Activated CD4-positive, alpha-beta memory T cell treated with anti-CD3 and anti-CD28 coated beads, Interleukin-2, amount 10 ng/mL, durations not matched to agents 7 days and 5 days (primary cell): ENCODE measurements at places on chromosomes 3 and 15. TPM values are rescaled to one million over a fixed set of nuclear protein-coding genes. Genes with fewer than 3 reads are reported as not detected.

GRCh38 chr3:123089611-123090331, 22.9 kb downstream of the PDIA5 start:
- no peak for DNase-seq

DNA sequence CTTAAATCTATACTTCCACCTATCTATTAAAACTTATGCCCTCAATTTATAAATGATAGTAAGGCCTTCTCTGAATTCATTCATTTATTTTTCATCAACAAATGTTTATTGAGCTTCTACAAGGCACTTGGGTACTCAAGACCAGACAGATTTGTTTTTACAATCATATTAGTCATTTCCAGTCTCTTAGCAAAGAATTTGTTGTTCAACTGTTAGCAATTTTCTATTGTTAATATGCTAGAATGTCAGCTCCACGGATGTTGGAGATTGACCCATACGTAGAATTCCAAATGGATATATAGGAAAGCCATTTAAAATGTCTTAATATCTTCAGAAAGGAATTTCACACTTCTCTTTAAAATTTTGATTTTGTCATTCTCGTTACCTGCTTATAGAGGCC, 36.7 kb downstream of the ZBTB38 start:
- no peak for DNase-seq

DNA sequence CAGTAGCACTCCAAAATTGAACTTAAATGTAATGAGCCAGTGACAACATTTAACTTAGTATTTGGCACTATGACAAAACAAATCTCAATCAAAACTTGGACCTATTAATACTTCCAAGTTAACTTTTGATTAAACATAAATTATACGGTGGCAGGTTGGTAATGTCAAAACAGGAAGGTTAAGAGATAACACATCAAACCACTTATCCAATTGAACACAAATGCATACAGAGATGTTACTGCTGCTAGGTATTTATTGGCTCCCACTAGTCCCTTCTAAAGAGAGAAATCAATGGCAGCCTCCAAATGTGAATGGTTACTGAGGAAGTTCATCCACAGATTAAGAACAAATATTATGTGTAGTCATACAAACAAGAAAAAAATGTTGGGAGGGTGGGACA, 1.8 kb downstream of the GSK3B start:
- no peak for DNase-seq

DNAJC13 gene
- total RNA-seq = 31.0 TPM

DNA sequence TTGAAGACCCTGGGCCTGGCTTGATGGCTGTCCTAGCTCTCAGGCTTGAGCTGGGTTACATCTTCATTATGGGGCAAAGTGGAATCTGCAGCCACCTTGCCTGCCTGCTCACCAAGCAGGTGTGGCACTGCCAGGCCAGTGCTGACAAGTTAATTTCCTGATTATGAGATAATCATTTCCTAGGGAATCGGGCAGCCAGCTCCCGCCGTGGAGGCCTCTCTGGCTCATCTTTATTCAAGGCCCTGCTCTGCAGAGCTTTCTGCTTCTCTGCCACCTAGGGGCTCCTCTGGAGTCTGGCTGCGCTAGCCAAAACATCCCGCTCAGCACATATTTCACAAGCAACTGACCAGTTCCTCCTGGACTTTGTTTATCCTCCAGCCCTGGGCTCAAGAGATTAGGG, 9.9 kb downstream of the LOXL1 start:
- no peak for DNase-seq

GOLGA8S gene
- 0.33 TPM for total RNA-seq

GRCh38 chr15:95940431-95940985, 390.0 kb upstream of the NR2F2 start:
- no peak for DNase-seq

ARL13B gene
- total RNA-seq = 11.0 TPM

DNA sequence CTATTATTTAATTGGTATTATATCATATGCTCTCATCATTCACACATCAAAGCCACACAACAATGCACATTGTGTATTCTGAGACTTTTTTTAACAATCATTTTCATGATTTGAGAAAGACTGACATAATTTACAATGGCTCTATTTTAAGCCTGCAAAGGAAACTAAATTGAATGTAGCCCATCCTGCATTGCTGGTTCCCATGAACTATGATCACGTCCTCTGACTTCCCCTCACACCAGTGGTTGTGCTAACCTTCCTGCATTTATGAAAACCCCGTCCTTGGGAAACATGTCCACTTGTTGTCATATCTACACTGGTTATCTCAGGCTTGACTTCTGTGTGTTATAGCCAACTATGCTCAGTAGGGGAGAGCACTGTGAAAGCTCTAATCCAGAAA, 546.2 kb downstream of the MECOM start:
- DNase-seq = no peak

DNA sequence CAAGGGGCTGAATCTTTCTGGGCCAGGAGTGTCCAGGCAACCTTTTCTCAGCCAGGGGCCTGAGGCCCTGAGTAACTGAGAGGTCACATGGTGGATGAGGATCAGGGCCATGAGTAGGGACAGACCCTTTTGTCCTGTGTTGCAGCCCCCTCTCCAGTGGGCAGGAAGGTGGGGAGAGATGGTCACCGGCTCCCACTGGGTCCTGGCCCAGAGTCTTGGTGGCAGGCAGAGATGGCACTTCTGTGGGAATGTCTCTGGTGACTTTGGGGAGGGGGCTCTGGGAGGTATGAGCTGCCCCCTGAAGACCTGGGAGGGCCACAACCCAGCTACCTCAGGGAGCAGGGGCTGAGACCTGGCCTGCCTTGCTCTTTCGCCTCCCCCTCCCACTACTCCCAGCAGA, 6.8 kb downstream of the ESYT3 start:
- DNase-seq = no peak

DNA sequence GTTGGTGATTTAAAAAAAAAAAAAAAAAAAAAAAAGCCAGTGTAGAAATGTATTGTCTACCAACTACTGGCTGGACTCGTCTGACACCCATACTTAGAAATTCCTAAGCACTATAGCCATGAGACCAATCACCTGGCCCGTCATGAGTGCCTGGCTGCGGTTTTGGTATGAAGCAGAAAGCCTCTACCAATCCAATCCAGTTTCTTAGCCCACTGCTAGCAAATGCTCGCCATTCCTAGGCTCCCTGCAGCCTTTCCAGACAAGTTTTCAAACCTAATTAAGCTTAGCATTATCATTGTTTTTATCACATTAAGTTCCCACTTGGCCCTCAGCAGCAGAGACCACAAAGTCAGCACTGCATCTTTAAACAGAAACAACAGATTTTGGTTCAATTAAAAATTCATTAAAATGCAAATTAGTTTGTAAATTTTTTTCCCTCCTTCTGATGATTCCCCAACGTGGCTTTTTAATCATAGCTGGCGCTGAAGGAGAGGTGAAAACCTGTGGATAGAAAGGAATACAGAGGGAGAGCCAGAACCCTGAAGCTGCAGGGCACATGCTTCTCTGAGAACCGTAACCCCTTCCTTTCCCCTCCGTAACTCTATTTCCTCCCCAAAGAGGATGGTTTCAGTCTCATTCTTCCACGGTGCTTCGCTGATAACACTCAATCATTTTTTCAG, 32.2 kb upstream of the ST8SIA2 start:
- DNase-seq = no peak

DNA sequence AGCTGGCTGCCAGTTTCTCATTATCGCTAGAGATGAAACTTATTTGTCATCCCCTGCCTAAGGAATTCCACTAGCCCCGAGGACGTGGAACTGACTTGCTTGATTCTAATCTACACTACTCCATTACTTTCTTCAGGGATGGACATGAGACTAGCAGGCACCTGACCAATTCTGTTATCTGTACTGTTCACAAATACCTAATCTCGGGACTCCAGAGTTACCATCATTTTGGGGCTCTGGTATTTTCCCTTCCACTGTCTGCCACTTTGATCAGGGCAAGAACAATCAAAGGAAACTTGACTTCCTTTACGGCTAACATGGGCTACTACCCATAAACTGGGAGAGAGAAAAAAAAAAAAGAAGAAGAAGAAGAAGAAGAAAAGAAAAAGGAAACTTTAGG, 27.8 kb downstream of the BMF start:
- DNase-seq = no peak

- DNase-seq = no peak
Observed at GRCh38 chr3:48739617-48739954, 22.6 kb upstream of the IP6K2 start.
